ENCODE measurements at places on chromosomes 3 and 15. TPM values are rescaled to one million over a fixed set of nuclear protein-coding genes. Genes with fewer than 3 reads are reported as not detected.

Gene KCNAB1
- total RNA-seq: 0.06 TPM

Gene CGNL1
- 97.4 TPM for total RNA-seq

Gene CYP1A1
- 0.45 TPM for total RNA-seq

Gene ZNF620
- 7.5 TPM for total RNA-seq

Gene ETV5
- total RNA-seq: 16.3 TPM

Gene P2RY14
- 0.56 TPM for total RNA-seq

Gene CIDEC
- total RNA-seq: not detected

Gene AGBL1
- 0.04 TPM for total RNA-seq

Gene CCR8
- not detected for total RNA-seq

Gene MASP1
- 507 TPM for total RNA-seq

Gene TERC
- 7.1 TPM for total RNA-seq

Gene KLHL40
- total RNA-seq: 0.39 TPM

Gene MYLK
- total RNA-seq: 4.8 TPM

Gene CCDC39
- not detected for total RNA-seq

Gene CCDC12
- 43.9 TPM for total RNA-seq
